GM06990 (cell line): ENCODE measurements at places on chromosomes 5 and 9.

GRCh38 chr5:132017316-132017715 is 5.9 kb upstream of the ACSL6 start:
- no peak for DNase-seq

GRCh38 chr5:150001660-150002486 is 1.3 kb downstream of the HMGXB3 start:
- DNase-seq: peak; percentile 30

- no peak for DNase-seq
These were observed 1696.9 kb upstream of the WWC1 start for GRCh38 chr5:166594567-166594966.

DNA sequence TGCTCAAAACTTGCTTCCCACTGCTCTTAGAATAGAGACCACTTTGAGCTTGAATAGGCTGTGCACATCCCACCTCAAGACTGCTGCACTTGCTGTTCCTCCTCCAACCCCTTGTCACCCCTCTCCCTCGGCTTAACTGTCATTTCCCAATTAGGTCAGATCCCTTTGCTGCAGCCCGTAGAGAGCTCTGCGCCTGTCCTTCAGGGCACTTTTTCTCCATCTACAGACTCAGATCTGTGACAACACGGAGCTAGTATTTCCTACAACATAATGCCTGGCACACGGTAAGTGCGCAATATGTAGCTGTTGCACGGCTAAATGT is 485 bp upstream of the HABP4 start:
- peak; percentile 8 for DNase-seq

DNA sequence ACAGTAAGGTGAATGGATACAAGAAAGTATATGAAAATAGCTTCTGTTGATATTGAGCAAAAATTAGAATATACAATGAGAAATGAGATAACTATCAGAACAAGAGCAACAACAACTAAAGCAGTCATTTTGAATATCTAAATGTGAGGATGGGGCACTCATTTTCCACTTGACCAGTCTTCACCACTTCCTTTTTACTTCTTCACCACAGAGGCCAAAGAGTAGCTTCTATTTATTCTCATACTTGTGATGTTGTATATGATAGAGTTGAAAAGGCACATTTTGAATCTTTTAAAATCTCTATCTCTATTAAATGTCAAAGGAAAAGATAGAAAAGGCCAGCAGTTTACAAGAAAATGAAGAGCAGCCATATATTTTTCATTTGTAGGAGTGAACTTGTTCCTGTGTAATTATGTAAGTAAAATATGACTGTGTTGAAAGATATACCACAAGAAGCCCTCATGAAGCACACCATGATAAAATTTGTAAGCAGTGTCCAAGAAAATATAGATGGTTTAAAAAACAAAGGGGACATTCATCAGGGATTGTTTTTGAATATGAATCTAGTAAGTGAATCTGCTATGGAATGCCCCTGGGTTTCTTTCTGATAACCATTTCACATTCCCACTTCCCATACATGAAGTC is 39.2 kb downstream of the ADAMTS19 start:
- DNase-seq: no peak

- DNase-seq: no peak
These were observed 196.9 kb upstream of the PUM3 start for GRCh38 chr9:3040761-3041160.

GRCh38 chr9:24502206-24502937 is 43.3 kb downstream of the IZUMO3 start:
- DNase-seq: no peak

DNA sequence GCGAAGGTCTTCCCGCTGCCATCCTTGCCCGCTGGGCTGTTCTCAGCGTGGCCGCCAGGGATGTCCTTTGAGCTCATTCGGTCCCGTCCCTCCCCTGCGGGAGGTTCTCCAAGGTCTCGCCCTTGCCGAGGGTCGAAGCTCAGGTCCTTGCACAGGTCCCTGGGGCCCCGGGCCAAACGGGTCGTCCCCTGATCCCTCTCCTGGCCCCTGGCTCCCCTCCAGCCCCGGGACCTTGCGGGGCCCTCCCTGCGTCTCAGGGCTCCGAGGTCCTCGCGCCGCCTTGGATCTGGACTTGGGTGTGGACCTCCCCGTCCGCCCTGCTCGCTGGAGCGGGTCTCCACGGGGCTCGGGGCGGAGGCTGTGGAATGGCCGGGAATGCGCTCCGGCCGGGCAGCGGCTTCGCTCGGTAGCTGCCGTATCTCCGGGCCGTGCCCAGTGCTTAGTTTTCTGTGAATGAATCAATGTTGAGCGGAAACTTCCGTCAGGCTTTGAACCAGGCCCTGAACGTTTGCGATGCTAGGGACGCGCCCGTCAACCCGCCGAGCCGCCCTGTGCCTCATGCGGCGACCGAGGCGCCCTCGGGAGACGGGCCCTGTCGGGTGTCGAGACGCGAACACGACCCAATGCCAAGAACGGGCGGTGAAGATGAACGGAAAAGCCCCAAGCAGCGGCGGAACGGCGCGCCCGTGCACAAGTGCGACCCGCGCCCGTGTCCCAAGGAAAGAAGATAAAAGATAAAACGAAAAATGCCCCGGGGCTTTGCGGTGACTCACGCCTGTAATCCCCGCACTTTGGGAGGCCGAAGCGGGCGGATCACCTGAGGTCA is 780 bp downstream of the RNU6ATAC start:
- DNase-seq: peak; percentile 81

DNA sequence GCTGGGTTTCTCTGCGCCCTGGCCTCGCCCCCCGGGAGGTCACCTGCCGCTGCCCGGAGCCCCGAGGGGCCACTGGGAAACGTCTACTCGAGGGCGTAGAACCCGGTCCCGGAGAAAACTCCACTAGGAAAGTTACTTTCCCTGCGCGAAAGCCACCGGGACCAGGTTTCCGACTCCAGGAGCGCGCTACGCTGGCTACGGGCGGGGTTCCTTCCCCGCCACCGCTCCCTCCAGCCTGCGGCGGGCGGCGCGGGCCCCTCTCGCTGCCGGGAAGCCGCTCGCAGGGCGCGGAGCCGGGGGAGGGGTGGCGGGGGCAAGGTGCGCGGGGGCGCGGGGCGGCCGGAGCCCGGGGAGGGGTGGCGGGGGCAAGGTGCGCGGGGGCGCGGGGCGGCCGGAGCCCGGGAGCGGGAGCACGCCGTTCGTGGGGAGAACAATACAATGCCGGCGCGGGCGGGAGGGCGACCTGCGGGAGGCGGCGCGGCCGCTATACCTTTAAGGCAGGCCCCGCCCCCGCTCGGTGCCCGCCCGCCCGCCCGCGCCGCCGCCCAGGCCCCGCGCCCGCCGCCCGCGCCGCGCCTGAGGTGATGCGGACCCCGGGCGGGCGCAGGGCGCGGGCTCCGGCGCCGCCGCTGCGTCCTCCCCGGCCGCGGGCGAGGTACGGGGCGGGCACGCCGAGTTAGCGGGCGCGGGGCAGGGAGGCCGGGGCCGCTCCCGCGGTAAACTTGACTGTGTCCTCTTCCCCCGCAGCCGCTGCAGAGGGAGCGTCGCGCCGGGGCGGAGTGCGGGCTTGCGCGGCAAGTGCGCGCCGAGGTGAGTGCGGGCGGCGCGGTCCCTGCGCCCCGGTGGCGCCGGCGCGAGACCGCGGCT is 278.1 kb downstream of the AOPEP start:
- peak; percentile 49 for DNase-seq

DNA sequence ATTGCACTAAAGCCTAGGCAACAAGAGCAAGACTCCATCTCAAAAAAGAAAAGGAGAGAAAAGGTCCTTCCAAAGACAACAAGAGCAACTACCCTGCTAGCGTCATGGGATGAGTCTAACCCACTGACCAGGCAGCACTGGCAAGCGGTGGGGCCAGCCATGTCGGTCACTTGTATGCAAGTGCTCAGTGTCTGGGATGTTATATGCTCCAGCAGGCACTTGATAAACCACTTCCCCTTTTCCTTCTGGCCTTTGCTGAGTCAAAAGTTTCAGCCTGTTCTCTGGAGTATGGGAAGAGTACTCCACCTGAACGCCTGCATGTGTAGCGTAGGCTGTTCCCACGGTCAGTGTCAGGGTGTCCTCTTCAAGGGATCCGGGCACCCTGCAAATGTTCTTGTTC is 9.2 kb upstream of the MXD3 start:
- no peak for DNase-seq

DNA sequence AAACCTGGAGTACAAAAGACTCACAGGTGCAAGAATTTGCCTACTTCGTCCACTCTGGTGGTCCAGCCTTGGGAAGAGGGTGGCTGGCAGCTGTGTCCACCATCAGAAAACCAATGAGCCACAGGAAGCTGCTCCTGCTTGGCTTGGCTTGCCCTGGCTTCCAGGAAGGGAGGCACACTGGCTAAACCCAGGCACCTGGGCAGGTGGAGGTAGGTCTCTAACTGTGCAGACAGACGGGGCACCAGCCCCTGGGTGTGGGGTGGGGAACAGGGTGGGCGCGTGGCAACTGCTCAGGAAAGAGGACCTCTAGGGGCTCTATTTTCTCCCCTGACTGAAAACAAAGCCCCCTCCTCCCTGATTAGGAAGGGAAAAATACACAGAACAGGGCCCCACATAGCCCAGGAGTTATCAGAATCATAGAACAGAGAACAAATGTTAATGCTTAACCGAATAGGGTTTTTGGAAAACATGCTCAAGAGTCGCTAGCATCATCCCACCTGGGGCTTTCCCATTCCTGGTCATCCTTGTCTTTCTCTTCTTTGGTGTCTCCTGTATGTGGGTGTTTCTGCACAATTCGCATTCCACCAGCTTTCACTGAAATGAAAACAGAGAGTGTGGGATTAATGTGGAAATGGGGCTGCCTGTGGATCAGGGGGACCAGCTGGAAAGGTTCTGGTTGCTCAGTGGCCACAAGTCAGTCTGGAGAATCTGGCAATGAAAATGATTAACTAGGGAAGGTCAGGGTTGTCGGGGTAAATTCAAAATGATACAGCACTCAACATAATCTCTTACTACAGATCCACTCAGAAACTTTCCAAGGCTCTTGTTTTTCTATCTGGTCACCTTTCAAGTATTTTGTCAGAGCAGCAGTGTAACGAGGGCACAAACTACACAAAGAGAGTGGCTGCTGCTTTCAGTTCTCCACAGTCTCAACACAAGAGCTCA is 13.1 kb downstream of the DAP start:
- DNase-seq: no peak

GRCh38 chr9:137318602-137319001 is 16.5 kb upstream of the NRARP start:
- DNase-seq: no peak

DNA sequence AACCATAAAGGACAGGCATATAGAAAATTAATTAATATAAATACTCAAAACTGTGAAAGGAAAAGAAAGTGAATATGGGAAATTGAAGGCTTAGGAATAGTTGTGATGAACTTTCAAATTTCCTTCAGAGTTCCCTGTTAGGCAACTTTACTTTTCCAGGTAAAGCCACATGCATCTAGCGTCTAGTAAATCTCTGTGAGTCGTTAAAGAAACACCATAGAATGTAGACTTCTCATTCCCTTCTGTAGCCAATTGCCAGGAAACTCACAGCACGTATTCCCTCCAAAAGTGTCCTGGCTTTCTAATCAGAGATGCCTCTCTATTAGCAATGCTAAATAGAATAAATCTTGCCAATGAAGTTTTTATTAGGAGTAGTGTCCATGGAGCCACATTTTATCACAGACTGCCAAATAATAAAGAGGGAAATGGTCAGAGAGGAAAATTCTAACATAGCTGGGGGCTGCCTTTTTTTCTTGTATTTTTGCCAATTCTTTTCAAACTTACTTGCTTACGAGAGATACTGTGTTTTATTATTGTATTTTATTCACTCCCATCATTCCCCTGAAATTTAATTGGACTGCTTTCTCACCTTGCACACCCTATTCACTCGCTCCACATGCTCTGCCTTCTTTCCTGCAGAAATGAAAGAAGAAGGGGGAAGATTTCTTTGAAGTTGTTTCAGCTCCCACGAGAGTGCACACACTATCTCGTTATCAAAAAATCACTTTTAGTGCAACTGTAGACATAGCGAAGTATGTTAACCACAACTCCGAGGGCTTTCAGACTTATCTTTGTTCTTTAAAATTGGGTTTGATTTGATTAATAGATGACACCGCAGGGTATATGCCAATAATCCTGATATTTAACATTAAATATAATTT is 439.0 kb downstream of the CSNK1G3 start:
- no peak for DNase-seq

- no peak for DNase-seq
These were observed 117.5 kb downstream of the BOD1 start for GRCh38 chr5:173498739-173499470.

DNA sequence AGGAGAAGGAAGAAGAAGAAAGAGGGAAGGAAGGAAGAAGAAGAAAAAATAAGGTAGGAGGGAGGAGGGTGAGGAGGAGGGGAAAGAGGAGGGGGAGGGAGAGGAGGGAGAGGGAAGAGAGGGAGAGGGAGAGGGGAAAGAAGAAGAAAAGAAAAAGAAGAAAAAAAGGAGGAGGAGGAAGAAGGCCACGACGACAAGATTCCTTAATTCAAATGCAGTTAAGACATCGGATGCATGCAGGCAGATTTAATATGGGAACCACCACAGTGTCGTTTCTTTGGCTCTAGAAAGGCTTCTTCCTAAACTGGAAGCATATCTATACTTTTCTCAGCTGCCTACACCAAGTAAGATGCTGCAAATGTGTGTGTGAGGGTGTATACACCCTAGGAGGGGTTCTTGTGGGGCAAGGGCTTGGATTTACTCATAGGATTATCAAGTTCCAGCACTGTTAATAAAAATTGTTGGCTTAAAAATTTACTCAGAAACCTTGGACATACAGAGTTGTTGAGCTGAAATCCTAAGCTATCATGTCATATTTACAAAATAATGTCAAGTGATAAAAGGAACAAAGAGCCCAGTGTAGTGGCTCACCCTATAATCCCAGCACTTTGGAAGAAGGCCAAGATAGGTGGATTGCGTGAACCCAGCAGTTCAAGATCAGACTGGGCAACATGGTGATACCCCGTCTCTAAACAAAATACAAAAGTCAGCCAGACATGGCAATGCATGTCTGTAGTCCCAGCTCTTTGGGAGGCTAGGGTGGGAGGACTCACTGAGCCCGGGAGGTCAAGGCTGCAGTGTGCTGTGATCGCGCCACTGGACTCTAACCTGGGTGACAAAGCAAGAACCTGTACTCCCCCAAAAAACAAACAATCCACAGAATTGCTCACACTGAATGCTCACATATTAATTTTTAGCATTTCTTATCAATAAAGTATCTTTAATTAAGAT is 108.5 kb downstream of the UBAP2 start:
- DNase-seq: no peak

DNA sequence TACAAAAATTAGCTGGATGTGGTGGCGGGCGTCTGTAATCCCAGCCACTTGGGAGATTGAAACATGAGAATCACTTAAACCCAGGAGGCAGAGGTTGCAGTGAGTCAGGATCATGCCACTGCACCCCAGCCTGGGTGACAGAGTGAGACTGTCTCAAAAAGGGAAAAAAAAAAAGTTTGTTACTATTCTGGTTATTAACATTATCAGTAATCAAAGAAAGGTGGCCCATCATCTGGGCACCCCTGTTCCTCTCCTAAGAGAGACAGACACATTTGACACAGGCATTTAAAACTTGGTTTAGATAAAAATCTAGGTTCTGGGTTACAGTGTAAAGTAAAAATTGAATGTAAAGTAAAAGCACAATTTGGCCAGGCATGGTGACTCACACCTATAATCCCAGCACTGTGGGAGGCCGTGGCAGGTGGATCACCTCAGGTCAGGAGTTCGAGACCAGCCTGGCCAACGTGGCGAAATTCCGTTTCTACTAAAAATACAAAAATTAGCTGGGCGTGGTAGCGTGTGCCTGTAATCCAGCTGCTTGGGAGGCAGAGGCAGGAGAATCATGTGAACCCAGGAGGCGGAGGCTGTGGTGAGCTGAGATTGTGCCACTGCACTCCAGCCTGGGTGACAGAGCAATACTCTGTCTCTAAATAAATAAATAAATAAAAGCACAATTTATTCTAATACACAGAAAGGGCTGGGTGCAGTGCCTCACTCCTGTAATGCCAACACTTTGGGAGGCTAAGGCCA is 16.7 kb upstream of the PHYHD1 start:
- no peak for DNase-seq

GRCh38 chr9:35464141-35465025 is 25.5 kb upstream of the RUSC2 start:
- no peak for DNase-seq
